ENCODE measurements at places on chromosomes 5 and 9.

DNA sequence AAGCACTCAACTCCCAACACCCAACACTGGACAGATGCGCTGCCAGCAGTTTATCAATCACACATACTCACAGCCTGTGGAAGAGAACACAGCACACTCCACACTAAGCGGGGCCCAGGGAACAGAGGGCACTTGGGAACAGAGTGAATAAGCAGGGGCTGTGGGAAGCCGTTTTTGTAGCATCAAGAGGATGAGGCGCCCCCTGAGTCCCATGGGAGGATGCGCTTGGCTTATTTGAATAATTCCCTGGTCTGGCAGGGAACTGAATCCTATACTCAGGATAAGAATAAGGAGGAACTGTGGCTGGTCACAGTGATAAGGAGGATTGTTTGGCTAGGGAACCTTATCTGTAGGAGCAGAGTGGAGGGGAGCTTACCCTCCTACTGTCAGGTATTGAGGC, 96.1 kb upstream of the DNAH5 start:
- no peak for DNase-seq

DNA sequence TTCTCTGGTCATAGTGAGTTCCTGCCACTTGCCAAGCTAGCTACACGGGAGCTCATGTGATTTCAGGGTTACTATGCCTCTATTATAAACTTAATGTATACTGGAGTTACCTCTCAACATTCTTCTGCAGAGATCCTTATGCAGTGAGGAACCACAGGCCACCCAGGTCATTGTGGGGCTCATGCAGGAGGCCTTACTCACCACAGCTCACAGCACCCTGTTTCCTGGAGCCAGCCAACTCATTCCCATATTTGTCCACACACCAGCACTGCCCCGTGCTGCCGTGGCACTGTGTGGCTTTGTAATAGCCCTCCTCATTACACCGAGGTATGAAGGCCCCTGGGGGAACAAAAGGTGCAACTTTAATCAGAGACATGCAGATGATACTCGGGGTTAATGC, 520.0 kb downstream of the SPOCK1 start:
- DNase-seq, result no peak

- DNase-seq, result no peak
Observed at GRCh38 chr5:177982072-177982727, 13.8 kb downstream of the PROP1 start.

DNA sequence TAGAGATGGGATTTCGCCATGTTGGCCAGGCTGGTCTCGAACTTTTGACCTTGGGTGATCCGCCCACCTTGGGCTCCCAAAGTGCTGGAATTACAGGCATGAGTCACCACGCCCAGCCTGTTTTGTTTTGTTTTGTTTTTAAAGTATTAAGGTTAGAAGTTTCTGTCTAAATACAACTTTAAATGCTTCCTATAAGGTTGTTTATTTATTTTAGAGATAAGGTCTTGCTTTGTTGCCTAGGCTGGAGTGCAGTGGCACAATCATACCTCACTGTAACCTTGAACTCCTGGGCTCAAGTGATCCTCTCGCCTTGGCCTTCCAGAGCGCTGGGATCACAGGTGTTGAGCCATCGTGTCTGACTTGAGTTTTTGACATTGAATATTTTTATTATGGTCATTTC, 11.4 kb downstream of the MRRF start:
- DNase-seq, result no peak

DNA sequence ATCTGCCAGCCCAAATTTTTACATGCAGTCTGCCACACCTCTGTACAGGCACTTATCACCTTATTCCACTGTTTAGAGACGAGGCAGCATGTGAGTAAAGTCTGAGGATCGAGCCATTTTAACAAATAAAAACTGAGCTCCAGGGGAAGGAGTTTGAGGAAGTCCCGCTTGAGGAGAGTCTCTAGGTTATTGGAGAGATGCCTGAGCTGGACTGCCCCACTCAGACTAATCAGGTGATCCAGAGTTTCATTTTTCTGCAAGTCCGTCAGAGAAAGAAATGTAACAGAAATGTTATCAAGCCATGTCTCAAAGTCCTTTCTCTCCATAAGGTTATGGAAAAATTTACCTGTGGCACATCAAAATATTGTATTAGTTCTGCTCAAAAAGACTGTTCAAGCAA, 5.3 kb downstream of the FBXW2 start:
- DNase-seq, result no peak

- no peak for DNase-seq
Observed at GRCh38 chr5:150122536-150123481, 32.8 kb downstream of the PDGFRB start.

DNA sequence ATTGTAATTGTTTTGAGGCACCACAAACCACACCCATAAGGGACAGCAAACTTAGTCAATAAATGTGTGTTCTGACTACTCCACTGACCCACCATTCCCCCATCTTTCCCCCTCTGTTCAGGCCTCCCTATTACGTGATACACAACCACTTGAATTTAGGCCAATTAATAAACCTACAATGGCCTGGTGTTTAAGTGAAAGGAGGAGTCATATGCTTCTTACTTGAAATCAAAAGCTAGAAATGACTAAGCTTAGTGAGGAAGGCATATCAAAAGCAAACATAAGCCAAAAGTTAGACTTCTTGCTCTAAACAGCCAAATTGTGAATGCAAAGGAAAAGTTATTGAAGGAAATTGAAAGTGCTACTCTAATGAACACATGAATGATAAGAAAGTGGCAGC, 14.6 kb downstream of the ZBTB43 start:
- DNase-seq, result no peak

DNA sequence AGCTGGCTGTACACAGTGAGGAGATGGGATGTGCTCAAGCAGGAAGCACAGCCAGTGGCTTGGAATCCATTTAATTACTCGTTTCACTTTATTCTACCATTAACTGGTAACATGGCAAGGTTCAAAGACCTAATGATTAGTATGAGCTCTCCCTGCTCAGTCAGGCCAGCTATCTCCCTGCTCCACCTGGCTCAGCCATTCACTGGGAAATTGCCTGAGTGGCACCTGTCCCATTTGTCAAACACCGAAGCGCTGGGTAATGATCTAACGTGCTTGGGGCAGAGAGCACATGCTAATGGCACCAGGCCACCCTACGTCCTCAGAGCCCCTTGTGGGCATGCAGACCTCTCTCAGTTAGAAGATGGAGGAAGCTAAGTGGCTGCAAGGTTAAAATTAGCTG, 162.2 kb downstream of the TTLL11 start:
- DNase-seq, result no peak

GRCh38 chr5:31247381-31247780, 53.9 kb downstream of the CDH6 start:
- no peak for DNase-seq
